ENCODE measurements at places on chromosomes 16 and 17.

DNA sequence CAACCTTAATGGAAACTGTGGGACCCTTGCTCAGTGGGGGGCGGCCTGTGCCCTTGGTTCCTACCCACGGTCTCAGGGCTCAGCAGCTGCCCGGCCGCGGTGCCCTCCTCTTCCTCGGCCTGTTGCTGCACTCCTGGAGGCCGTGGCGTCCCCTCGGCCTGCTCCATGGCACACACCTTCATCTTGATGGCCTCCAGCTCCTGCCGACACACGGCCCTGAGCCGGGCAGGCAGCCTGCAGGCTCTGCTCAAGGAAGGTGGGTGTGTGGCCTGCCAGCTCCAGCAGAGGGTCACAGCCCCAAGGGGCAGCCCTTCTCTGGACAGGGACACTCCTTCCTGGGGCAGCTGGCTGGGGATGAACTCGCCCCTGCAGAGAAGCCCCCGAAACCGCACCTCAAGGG, 718 bp downstream of the PABPN1L start:
- no peak for DNase-seq

DNA sequence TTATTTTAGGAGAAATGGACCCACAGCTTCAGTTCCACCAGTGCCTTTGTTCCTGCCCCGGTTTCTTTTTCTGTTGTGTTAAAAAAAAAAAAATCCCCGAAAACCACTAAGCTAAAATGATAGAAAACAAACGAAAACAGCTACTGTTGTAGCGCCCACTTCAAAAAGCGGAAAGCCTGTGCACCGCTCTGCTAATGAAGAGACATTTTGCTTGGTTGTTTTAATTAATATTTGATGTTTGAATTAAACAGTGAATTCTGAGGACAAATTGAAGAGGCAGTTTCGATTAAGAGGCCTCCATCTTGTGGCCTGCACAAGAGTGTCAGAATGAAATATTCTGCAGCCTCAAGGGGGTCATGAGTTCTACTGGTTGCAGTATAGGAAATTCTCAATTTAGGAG, 186.7 kb downstream of the RPTOR start:
- no peak for DNase-seq

DNA sequence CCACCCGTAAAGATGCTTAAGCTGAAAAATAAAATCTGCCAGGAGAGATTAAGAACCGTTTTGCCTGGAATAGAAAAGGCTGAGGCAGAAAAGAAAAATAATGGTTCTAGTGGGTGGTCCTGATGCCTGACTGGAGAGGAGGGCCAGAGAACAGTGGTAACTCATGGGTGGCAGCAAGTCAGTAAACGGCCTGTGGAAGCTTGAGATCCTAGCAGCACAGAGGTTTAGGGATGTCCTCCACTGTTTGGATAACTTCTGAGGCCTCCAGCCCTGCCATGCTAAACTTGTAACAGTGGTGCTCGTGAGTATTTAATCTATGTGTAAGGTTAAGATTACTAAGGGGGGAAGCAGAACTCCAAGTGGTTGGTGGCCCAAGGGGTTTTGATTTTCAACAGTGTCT, 21.2 kb upstream of the PHAF1 start:
- DNase-seq: no peak

DNA sequence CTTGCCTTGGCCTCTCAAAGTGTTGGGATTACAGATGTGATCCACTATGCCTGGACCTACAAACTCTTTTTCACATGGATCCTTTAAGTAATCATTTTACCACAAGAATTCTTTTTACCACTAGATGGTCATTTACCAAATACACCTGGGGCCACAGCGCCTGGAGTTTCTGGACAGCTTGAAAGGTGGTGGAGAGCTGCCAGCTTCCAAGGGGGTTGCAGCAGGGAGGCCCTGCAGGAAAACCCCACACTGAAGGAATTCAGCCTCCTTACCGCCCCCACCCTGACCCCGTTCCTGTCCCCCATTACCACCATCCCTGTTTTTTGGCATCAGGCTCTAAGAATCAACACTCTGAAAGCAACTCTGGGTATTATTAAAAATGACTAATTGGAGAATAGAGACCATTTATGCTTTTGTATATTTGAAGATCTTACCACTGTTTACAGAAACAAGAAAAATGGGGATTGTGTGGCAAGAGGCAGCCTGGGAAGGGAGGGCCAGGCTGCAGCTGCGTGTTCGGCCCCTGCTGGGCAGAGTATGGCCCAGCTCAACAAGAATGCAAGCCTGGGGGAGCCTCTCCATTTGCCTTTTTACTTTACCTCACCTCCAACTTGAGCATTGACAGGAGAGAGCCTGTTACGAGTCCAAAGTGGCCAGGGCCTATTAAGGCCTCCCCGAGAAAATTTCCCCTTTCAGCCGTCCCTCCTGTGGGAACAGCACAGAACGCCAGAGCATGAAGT, 209.9 kb downstream of the ZFHX3 start:
- no peak for DNase-seq

GRCh38 chr16:87196661-87197060, 120.5 kb downstream of the C16orf95 start:
- no peak for DNase-seq

DNA sequence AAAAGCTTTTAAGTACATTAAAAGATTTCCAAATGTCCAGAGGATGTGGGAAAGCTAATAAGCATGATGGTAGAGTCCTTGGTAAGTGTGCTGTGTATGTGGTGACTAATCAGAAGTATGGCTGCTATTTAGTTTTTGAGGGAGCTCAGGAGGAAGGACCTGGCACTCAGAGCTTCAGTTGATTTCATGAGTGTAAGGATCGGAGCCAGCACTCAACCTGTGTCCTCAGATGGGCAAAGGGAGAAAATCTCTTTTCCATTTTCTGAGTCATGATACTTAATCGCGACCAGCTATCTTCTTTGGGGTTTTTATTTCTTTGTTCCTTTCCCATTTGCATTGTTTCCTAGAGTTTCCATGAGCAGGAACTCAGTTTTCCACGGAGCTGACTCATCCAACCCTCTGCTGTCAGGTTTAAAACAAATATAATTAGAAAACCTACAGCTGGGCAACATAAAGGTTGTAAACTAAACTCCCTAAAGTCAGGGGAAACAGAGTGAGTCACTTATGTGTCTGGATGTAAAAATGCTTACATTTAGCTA, 125.4 kb downstream of the MAP2K6 start:
- DNase-seq: no peak

GRCh38 chr16:52526116-52526828, 20.7 kb downstream of the TOX3 start:
- no peak for DNase-seq

- no peak for DNase-seq
These were observed 144.5 kb downstream of the CLEC16A start for GRCh38 chr16:11088831-11089230.

GRCh38 chr17:7139400-7139799, 24.8 kb upstream of the ASGR2 start:
- no peak for DNase-seq

- no peak for DNase-seq
These were observed 42.4 kb upstream of the NUDT7 start for GRCh38 chr16:77679901-77680300.

- no peak for DNase-seq
These were observed 124.5 kb upstream of the MAF start for GRCh38 chr16:79725051-79725450.

- no peak for DNase-seq
These were observed 10.7 kb upstream of the DUSP14 start for GRCh38 chr17:37479025-37479424.

GRCh38 chr17:3956327-3956957, 7.8 kb downstream of the ATP2A3 start:
- no peak for DNase-seq

DNA sequence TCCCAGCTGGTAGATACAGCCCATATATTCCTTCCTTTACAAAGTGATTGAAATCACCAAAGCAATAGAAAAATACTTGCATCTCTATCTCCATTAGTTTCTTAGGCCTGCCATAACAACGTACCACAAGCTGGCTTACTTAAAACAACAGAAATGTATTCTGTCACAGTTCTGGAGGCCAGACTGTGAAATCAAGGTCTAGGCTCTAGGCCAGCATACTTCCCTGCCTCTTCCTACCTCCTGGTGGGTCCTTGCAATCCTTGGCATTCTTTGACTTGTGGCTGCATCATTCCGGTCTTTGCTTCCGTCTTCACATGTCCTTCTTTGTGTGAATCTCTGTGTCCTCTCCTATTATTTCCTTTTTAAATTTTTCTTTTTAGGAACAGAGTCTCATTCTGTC, 62.5 kb downstream of the ERCC4 start:
- DNase-seq: no peak

- DNase-seq: no peak
These were observed 14.1 kb upstream of the YWHAE start for GRCh38 chr17:1414001-1414574.

DNA sequence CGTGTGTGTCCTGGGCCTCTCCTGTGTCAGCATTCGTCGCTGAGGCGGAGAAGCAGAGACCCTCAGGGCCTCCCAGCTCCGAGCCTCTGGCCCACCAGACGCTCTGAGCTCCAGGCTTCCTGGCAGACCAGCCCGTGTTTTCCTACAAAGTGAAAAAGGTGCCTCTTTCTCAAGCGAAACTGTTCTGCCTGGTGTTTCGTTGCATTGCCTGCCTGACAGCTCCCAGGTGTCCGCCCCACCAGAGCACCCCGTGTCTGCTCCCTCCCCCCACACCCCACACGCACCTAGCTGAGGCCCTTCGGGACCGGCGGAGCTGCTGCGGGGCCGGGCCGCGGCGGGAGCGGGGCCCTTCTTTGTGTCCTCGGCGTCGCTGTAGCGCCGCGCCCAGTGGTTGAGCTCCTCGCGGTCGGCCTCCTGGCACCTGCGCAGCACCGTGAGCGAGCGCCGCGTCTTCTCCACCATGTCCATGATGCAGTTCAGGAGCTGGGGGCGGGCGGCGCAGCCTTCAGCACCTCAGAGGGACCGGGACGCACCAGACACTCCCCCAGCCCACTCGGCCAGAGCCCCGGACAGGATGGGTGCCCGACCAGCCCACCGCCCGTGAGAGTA, 14.7 kb upstream of the PABPN1L start:
- no peak for DNase-seq

- no peak for DNase-seq
These were observed 28.9 kb downstream of the TANC2 start for GRCh38 chr17:62994931-62995330.
